AG09319 (cell line): ENCODE measurements at places on chromosomes 3 and 15.

GRCh38 chr3:125433091-125433534 lies 58.0 kb upstream of the ZNF148 start:
- DNase-seq, result no peak

- no peak for DNase-seq
Observed at GRCh38 chr15:57597431-57597830, 5.7 kb downstream of the MYZAP start.

- no peak for DNase-seq
Observed at GRCh38 chr3:169771497-169772304, 1.5 kb upstream of the MYNN start.

- DNase-seq, result no peak
Observed at GRCh38 chr3:20160230-20160629, 25.8 kb downstream of the SGO1 start.

DNA sequence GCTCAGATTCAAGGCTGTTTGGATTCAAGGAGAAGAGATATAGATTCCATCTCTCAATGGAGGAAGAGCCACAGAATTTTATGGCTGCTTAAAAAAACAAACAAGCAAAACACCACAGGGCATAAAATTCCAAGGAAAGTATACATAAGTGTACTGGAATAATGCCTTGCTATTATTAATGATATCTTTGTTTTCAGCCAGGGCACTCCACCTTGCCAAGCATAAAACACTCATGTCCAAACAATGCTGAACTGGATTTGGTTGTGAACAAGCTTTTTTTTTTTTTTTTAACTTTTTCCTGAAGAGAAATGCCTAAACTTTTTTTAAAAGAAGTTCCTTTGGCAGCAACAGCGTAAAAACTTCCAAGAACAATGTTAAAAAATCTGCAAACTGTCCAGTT lies 4.8 kb upstream of the CLSTN2 start:
- DNase-seq, result no peak

GRCh38 chr3:106720510-106720909 lies 656.7 kb upstream of the CCDC54 start:
- DNase-seq, result no peak
